ENCODE measurements at places on chromosomes 16 and 17.

DNA sequence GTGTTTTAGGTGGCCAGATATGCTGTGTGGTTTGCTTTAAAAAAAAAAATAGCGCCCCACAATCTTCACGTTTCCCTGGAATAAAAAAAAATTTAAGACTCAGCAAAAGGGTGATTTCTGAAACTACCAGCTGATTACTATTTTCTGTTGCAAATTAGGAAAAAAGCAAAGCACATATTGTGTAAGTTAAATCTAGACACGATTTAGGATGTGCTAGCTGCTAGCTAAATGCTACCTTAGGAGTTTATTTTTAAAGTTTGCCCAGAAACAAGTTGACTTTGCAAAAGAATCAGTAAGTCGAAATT is 944 bp upstream of the MARF1 start:
- DNase-seq: no peak

DNA sequence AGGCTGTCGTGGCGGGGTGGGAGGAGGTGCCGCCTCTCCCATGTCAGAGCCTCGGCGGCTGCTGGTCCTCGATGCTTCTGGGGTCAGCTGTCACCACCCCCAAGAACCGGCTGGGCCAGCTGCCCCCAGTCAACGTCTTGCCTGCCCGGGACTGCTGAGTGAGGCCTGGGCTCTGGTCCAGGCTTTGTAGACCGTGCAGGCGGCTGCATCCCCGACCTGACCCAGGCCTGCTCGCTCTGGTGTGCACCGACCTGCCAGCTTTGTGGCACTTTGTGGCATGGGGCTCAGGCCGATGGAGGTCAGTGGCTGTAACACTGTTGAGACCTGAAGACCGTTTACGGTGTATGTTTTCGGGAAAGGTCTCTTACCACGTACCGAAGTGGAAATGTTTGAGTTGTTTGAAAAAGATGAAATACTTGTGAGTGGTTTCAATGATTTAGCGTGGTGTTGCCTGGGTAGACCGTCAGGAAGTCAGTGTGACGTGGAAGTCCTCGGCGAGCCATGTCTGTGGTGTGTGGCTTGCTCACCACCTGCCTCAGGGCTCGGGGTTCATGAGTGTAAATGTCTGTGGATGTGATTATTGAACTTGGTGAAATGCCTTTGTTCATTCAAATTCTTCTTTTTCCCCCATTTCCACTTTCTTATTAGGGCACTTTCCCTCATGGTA is 53.2 kb upstream of the ZNF750 start:
- no peak for DNase-seq

- no peak for DNase-seq
Measured at GRCh38 chr16:87202346-87202745, 114.8 kb downstream of the C16orf95 start.

- no peak for DNase-seq
Measured at GRCh38 chr16:57137043-57137442, 44.7 kb downstream of the CPNE2 start.

DNA sequence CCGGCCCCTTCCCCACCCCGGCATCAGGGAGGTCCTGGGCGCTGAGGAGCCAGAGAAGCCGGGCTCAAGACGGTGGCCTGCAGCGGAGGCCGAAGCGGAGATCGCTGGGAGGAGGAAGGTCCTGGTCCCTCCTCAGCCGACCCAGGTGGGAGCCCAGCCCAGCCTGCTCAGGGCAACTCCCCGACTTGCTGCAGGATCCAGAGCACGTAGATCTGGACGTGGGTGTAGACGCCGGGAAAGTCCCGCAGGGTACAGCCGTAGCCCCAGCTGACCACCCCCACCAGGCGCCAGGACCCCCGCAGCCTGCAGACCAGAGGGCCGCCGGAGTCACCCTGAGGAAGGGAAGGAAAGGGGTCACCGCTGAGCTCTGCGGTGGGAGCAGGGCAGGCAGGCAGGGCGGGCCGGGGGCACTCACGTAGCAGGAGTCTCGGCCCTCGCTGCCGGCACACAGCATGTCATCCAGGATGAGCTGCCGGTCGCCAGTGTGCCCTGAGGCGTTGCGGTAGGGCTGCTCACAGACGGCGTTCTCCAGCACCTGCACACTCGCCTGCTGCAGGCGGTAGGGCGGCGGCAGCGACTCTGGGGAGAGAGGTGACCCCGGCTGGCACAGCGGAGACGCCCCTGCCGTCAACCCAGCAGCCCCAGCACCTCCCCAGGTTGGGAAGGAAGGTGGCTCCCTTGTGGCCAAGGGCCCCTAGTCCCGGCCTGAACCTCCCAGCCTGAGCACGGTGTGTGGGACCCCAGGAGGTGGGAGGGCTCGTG is 5.4 kb downstream of the TPSD1 start:
- no peak for DNase-seq

- no peak for DNase-seq
Measured at GRCh38 chr17:64185101-64185500, 55.2 kb upstream of the ERN1 start.

- no peak for DNase-seq
Measured at GRCh38 chr17:44280392-44280937, 12.5 kb upstream of the SLC4A1 start.

DNA sequence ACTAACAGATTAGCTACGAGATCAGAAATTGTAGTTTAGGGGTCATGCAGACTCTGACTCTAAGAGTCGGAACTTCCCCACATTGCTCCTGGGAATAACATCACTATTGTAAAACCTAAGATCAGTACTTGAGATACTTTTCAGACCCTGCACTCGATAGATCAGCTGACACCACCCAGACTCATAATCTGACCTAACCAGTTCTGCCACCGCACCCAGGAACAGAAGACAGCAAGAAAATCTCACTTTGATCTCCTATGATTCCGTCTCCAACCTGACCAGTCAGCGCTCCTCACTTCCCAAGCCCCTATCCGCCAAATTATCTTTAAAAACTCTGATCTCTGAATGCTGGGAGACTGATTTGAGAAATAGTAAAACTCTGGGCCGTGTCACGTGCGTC is 27.2 kb upstream of the ASGR2 start:
- no peak for DNase-seq

DNA sequence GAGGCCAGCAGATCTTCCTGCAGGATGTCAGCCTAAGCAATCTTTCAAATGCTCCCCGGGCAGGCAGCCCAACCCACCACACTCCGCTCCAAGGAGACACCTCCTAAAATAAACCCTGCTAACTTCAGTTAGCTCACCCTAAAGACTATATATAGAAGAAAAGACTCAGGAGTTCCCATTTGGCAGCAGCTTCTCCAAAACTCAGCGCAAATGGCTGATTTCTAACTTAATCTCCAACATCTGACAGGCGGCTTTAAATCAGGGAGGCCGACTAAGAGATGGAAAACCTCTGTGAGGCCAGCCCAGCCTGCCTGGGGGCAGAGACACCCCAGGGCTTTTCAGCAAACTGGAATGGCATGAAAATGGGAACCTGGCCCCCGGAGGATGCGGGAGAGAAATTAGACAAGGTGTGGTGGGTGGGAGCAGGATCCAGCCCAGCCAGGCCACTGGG is 91.6 kb downstream of the XYLT1 start:
- no peak for DNase-seq

DNA sequence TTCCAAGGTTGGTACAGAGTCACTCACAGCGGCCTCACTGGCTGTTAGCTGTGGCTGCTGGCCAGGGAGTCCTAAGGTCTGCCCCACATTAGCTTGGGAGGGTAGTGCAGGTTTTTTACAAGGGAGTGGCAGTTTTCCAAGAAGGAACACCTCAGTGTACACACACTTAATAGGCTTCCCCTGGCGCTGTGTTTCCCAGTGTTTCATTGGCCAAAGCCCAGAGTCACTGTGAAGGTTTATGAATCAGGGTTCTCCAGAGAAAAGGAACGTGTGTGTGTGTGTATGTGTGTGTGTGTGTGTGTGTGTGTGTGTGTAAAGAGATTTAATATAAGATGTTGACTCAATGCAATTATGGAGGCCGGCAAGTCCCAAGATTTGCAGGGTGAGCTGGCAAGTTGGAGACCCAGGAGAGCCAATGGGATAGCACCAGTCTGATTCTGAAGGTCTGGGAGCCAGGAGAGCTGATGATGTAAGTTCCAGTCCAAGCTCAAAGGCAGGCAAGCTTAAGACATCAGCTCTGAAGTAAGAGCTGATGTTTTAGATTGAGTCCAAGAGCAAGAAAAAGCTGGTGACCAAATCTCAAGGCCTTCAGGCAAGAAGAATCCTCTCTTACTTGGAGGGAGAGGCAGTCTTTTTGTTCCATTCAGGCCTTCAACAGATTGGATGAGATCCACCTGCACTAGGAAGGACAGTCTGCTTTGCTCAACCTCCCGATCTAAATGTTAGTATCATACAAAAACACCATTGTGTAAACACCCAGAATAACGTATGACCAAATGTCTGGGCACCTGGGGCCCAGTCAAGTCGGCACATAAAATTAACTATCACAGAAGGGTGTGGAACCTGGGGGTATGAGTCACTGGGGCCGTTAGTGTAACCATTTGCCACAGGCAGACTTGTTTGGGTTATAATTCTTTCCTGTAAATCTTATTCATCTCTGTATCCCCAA is 206.8 kb downstream of the PRKCA start:
- DNase-seq: no peak
